Cardiac septum (tissue), 1 donor: ENCODE measurements at places on chromosomes 7 and 10. TPM values are rescaled to one million over a fixed set of nuclear protein-coding genes. Genes with fewer than 3 reads are reported as not detected.

The SLC13A1 gene
- not detected for total RNA-seq

- DNase-seq = no peak
Observed at GRCh38 chr10:97466755-97467154, 20.8 kb downstream of the ZDHHC16 start.

- no peak for DNase-seq
Observed at GRCh38 chr10:93875032-93875358, 18.8 kb upstream of the SLC35G1 start.

The RHOBTB1 gene
- 16.3 TPM for total RNA-seq
